Activated CD8-positive, alpha-beta memory T cell treated with anti-CD3 and anti-CD28 coated beads for 4 hours (primary cell): ENCODE measurements at places on chromosomes 7 and 10.

GRCh38 chr10:104368381-104368780 lies 14.7 kb downstream of the CFAP58 start:
- DNase-seq = no peak

DNA sequence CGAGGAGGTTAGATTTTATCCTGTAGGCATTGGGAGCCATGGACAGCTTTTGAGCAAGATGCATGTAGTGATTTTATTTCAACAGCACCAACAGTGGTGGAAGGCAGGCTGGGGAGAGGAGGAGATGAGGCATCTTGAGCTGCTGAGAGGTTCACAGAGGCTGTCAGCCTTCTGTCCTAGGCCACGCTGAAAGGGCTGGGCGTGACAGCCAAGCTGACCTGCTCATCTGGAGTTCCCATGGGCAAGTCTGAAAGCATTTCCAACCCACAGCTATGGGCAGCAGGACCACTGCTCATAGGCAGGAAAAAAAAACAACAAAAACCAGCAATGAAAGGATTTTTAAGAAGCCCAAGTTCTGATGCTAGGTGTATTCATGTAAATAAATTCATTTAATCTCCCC lies 7.7 kb downstream of the NEURL1 start:
- no peak for DNase-seq

DNA sequence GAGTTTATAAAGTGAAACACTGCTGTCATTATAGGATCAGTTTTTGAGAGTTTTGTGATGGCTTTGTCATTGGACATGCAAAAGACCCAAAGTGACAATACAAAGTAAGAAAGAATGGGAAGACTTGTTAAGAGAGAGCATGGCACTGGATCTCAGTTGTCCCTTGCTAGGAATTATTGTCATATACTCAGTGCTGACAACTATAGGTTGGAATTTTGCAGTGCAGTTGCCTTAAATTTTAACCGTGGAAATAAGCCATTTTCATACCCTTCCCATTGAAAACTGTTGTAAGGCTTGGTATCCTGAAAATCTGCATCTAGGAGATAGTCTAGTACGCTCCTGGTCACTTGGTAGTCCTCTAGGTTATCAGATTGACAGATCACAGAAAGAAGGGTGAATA lies 1156.7 kb downstream of the GATA3 start:
- no peak for DNase-seq

- DNase-seq = no peak
Measured at GRCh38 chr10:13043520-13043919, 42.0 kb upstream of the CCDC3 start.

GRCh38 chr7:136911344-136911743 lies 42.9 kb downstream of the CHRM2 start:
- no peak for DNase-seq

GRCh38 chr7:134732728-134733127 lies 46.7 kb upstream of the CALD1 start:
- DNase-seq = no peak

DNA sequence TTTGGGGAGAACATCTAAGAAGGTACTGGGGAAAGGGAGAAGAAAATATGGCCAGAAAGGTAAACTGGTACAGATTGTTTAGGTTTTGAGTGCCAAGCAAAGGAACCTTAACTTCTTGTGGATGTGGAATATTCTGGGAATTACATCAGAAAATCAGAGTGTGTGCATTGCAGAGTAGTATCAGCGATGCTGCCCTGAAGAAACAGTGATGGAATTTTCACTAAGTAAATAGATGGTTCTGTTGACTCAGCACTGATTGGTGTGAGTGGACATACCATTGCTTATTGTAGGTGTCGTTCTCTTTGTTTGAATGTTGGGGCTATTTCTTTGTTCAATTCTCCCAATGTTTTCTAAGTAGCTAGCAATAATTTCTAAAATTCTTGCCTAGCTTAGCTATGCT lies 24.4 kb upstream of the AKR1B1 start:
- DNase-seq = no peak

GRCh38 chr10:30046476-30046875 lies 12.9 kb downstream of the JCAD start:
- no peak for DNase-seq

- DNase-seq = no peak
Measured at GRCh38 chr10:92208157-92208720, 82.6 kb downstream of the CPEB3 start.

- no peak for DNase-seq
Measured at GRCh38 chr10:124993736-124994451, 52.0 kb downstream of the ZRANB1 start.

DNA sequence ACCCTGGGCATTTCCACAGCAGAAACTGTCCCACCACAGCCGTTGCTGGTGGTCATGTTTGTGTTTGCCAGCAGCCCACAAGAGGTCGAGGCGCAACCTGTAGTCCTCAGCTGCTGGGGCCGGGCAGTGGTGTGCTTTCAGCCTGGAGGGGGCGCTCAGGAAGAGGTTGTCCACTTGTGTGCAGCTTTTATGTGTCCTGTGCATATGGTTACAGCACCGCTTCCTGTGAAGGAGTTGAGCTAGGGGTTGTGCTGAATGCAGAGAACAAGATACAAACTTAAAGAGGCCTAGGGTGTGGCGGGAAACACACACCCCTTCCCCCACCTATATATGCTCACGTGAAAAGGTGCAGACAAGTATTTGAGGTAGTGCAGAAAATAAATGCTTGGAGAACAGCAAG lies 29.5 kb upstream of the PFKFB3 start:
- DNase-seq = peak; percentile 5

DNA sequence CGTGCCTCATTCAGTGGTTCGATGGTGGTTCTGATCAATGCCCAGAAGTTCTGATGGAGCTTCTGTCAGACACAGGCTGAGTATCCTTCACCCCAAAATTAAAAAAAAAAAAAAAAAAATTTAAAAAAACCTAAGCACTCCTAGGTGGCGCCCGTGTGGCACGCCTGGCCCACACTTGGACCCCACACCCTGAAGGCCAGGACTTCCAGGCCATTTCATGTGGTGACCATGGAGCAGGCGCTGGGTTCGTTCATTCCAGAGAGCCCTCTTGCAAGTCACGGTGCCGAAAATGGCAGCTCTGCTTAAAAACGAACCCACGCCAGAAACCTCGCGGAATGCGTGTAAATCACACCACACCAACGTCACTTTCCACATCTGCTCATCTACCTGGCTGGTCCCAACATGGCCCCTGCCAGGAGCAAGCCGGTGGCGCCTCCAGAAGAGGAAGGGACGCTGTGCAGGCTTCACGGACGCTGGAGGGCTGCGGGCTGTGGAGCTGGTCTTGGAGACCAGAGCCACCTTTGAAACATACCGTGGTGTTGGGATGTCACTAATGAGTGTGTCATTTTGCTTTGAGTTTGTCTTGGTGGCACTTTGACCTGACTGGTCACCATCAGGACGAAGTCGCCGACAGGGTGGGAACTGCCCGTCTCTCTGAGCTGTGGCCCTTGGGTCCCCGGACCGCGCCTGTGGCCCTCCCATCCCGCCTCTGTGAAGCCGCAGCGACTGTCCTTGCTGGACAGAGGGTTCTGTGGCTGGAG lies 46.0 kb upstream of the PRKAR1B start:
- no peak for DNase-seq

DNA sequence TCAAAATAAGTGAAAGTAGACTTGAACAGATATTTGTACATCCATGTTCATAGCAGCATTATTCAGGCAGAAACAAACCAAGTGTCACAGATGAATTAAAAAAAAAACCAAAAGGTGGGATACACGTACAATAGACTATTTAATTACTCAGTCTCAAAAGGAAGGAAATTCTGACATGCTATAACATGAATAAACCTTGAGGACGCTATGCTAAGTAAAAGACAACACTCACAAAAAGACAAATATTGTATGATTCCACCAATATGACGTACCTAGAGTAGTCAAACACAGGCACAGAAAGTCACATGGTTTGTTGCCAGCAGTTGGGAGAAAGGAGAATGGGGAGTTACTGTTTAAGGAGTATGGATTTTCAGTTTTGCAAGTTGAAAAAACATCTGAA lies 18.0 kb upstream of the CFAP70 start:
- DNase-seq = no peak

- no peak for DNase-seq
Measured at GRCh38 chr10:119138346-119139306, 26.9 kb downstream of the SFXN4 start.

DNA sequence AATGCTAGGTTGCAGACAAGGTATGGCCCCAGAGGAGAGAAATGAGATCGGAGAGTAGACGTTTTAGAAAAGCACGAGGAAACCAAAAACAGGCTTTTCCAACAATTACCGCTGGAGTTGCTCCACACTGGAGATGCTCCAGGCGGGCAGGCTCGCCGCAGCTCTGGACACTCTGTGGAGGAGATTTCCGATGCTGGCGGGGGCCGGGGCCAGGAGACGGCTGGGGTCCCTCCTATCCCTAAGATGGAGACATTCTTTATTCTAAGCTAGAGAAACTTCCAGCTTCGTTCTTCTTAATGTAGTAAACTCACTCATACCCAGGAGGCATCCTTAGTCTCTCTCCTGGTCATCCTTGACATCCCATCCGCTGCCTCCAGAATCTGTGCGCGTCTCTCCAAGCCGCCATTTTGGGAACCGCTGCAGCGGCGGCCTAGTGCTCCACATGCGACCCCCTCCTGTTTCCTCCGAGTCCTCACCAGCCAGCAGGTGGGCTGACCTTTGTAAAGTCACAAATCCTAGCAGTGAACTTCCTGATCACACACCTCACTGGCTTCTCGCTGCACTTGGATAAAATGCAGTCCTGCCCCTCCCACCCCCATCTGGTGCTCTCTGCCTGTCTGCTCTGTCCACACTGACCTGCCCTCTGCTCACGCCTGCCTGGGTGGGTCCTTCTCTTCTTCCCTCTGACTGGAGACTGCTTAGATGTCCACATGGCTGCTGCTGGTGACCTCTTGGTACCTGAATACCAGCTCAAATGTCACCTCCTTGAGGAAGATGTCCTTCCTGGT lies 11.9 kb downstream of the PYROXD2 start:
- DNase-seq = no peak

DNA sequence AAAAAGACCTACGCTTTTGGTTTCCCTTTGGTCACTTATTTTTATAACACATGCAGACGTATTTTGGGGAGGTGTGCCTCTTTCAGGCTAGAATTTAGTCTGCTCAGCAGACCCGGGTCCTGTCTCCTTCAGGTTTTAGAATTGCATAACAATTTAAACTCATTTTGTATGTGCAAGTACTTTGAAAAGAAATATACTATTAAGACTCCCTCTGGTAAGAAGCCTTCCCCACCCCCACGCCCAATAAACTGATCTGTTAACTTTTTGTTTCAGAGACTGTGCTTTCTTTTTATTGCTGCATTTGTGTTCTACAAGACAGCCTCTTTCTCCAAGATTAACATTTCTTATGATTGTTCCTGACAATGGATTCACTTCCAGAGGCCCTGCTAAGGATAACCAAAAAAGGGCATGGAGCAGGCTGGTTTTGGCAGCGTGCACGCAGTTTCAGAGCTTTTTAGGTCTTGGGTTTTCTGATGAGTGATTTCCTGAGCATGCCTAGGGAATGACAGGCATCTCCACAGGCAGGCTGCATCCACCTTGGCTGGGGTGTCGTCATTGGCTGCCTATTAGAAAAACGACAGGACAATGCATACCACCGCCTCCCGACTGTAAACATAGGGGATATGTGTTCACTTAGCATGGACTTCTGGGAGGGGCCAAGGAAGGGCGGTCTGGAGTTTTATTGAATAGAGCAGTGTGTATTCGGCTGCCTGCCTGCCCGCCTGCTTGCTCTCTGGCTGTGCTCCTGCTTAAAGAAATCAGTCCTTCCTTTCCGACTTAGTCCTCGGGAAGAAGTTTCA lies at the start of gene CALD1:
Gene CALD1 (plus strand): TSS at position 694 of the 800 bp plus-strand sequence. CDS start 88,100 bp downstream, outside the sequence.
- no peak for DNase-seq

DNA sequence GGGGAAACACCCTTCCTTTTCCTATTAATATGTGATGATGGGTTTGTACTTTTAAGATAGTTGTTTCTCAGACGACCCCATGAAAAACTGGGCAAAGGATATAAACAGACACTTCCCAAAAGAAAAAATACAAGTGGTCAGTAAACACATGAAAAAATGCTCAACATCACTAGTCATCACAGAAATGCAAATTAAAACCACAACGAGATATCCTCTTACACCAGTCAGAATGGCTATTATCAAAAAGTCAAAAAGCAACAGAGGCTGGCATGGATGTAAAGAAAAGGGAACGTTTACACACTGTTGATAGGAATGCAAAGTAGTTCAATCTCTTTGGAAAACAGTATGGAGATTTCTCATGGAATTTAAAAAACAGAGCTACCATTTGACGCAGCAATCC lies 111.4 kb upstream of the ZEB1 start:
- no peak for DNase-seq

DNA sequence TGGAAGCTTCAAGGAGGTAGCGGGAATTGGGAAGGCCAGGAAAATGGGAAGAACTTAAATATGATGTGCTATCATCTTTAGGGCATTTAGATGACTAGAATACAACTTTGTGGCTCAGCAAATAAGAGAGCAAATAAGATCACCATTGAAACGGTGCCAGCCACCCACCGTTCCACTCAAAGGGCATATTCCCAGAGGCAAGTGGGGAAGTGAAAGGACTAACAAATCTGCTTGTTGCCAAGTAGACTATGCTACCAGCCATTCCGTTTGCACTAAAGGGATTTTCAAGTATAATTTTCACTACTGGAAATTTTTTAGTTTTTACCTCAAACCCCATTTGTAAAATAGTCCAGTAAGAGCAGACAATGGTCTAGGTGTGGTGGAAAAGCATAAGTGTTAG lies 4.0 kb upstream of the PPP1R3C start:
- DNase-seq = no peak

DNA sequence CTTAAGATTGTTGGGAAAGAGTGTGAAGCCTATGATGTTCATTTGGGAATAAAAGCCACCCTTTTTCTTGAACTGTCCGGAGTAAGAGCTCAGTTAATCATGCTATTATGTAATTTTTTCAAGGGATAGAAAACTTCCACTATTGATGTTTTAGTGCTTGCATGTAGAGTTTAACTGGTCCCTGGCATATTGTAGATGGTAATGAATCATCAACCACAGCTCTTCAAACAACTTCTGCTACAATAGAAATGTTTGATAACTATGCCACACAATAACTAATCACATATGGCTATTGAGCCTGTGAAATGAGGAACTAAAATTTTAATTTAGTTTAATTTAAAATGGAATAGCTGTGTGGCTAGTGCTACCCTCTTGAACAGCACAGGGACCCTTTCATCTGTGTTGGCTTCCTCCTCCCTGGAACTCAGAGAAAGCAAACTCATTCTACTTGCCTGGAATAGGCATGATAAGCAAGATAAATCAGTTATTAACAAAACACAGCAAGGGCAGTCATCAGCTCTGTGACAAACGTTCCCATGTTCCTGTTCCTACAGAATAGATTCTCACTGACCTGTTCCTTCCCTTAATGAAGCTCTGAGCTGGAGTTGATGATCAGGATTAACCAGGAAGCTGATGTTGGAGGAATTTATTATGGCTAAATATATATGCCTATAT lies 4.9 kb upstream of the SRI start:
- DNase-seq = no peak

- no peak for DNase-seq
Measured at GRCh38 chr7:149753375-149754233, 19.8 kb downstream of the ZNF467 start.
